ENCODE measurements at places on chromosomes 7 and 10.

DNA sequence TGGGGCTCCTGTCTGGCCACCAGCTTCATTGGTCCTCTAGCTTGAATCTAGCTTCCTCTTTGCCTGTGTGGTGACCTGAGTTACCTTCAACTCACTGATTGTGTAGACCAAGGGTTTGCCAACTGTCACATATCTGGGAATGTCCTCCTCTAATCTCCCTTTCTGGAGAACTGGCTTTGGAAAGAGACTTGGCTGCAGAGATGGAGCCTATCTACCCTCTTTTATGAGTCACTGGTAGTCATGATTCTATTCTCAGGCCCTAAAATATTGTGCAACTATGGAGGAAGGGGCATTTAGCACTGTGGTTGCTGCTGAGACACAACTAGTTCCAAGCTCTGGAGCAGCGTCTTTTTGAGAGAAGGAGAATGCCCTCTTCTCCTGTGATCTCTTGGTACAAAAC lies 691.3 kb downstream of the KCNMA1 start:
- DNase-seq, result no peak

GRCh38 chr10:21068026-21068656 lies 171.0 kb upstream of the NEBL start:
- no peak for DNase-seq

GRCh38 chr10:119759832-119760231 lies 34.0 kb downstream of the INPP5F start:
- no peak for DNase-seq

DNA sequence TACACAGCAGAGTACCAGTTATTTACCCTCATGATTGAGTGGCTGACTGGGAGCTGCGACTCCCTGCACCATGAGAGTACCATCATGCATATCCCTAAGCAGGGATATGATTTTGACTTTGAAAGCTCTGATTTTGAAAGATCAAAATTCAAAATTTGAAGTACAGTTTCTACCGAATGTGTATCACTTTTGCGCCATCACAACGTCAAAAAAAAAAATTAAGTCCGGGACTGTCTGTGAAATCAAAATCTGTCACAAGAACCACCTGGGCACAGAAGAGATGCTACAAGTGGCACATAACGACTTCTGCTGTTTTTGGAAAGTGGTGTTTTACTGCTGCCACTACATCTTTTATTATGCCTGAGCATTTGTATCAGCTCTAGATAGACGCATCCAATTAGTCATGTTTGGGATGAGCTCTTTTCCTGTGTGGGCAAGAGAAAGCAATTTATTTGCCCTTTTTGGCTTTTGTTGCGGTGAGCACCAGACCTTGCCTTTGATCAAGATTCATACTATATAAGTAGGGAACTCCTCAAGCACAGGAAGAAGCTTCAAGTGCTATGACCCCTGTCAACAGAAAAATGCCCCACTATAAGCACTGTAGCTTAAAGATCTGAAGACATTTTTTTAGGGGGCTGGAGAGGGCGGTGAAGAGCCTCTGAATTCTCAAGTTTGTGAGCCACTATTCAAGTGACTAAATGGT lies 10.7 kb downstream of the MTPN start:
- DNase-seq, result no peak

DNA sequence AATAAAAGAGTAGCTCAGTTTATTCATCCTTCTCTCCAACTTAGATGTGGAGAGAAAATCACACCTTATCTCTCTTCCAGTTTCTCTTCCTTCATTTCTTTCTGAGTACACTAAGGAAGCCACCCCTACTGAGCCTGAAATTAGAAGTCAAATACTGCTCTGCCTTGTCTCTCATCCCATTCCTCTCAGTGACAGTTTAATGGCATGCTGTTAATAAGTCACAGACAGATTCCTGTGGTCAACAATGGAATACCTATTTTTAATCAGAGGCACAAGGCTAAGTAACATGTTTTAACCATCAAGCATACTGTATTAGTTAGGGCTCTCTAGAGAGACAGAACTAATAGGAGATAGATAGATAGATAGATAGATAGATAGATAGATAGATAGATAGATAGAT lies 253.2 kb downstream of the HTR7 start:
- no peak for DNase-seq

DNA sequence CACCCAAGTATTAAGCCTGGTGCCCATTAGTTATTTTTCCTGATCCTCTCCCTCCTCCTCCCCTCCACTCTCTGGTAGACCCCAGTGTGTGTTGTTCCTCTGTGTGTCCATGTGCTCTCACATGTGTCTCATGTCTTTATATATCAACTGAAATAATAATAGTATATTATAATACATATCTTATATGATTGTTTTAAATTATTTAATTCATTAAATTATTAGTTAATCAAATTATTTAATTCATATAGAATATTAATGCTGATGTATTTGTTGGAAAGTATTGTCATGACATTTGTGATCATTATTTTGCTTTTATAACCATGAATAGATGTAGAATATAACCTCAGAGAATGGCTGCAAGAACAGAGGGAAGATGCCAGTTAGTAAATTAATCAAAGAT lies 647.5 kb downstream of the SORCS3 start:
- DNase-seq, result no peak

GRCh38 chr10:63416376-63416775 lies 49.4 kb downstream of the JMJD1C start:
- no peak for DNase-seq

DNA sequence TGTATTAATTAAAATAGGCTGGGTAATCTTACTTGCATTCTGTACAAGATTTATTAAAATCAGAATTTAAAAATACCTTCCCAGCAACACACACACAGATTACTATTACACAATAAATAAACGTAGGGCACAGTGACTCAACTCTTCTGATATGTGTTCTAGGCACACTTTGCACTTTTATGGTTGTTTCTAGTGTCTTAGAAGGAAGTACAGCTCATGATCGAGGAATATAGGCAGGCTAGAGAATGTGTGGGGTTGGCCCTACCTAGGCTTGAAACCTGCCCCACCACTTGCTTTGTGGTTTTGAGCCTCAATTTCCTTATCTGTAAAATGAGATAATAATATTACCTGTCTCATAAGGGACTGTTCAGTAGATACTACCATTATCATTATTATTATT lies 30.5 kb downstream of the ARMC3 start:
- no peak for DNase-seq

GRCh38 chr7:12436126-12436525 lies 32.5 kb upstream of the VWDE start:
- no peak for DNase-seq

DNA sequence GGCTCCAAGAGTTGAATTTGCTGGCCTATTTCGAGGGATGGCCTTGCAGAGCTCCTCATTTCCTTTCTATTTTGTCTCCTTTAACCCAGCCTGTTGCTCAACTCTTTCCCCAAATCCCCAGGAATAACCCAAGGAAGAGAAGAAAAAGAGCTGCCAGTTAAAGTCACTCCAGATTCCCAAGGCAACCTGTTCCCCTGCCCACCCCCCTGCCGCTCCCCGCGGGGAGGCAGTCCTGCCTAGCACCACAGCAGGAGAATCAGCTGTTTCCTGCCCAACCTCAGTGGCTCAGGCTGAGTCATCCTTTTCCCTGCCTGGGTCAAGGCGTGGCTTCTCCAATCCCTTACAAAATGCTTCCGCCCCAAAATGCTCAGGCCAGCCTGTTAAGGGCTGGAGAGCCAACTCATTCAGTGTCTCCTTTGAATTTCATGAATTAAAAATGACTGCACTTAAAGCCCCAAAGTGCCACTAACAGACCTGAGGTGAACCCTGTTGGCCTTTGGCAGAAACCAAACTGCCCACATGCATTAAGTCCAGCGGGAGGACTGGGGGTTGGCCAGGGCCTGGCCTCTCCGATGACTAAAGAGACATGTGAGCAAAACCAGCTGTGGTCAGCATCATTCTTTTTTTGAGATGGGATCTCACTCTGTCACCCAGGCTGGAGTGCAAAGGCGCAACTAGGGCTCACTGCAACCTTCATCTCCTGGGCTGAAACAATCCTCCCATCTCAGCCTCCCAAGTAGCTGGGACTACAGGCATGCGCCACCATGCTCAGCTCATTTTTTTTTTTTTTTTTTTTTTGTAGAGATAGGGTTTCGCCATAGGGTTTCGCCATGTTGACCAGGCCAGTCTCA lies 83.2 kb upstream of the KIF5B start:
- DNase-seq, result no peak

GRCh38 chr10:68471063-68471585 lies 649 bp downstream of the DNA2 start:
- DNase-seq, result no peak

- DNase-seq, result no peak
Measured at GRCh38 chr7:99235925-99236324, 28.0 kb upstream of the KPNA7 start.

- no peak for DNase-seq
Measured at GRCh38 chr7:25073451-25073850, 51.6 kb downstream of the CYCS start.

DNA sequence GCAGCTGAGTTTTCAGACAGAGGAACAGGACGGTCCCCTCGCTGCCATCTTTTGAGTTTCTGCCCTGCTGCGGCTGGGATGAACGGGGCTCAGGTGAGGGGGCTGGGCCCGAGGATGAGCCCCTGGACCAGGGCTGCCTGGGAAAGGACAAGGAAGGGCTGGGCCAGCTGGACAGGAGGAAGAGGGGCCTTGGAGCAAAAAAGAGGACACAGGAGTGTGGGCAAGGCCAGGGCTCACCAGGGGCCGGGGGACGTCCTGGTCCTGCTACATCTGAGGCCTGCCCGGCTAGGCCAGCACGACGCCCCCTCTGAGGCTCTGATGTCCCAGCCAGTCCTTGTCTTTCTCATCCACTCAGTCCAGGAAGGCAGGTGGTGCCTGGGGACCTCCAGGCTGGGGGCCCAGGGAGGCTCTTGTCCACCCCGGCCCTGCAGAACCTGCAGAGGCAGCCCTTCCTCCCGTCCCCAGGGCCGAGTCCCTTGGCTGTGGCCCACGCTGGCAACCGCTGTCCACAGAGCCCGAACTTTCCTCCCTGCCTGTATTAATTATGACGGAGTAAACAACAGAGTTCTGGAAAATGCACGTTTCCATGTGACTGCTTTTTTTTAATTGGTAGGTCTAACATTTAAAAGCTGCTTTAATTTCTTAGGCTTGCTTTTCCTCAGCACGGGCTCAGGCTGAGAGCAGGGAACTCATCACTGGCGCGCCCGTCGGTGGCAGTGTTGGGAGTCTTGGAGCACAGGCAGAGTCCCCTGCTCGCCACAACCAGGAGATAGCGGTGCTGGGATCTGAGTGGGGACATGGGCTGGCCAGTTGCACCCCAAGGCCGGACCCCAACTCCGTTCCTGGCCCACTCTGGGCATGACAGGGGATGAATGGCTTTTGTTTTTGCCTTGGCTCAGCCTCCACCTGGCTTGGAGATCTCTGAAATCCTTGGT lies 187.7 kb downstream of the ELFN1 start:
- DNase-seq, result no peak

DNA sequence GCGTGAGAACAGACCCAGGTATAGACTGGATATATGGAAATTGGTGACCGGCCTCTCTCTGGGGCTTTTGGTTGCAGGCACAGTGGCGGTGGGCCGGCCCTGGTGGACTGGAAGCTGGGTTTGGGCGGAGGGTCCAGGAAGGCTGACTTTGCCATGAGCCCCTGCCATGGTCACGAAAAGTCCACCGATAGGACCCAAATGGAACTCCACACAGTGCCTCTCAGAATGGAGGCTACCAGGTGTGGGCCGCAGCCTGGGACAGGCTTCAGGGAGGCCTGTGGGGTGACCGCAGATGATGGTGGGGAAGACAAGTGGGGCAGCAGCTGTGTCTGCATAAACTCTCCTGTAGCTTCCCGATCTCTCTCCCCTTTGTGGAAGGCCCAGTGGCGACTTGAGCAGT lies 123.2 kb downstream of the DNAJB6 start:
- DNase-seq, result no peak

- DNase-seq, result no peak
Measured at GRCh38 chr10:125014086-125014830, 72.3 kb downstream of the ZRANB1 start.

DNA sequence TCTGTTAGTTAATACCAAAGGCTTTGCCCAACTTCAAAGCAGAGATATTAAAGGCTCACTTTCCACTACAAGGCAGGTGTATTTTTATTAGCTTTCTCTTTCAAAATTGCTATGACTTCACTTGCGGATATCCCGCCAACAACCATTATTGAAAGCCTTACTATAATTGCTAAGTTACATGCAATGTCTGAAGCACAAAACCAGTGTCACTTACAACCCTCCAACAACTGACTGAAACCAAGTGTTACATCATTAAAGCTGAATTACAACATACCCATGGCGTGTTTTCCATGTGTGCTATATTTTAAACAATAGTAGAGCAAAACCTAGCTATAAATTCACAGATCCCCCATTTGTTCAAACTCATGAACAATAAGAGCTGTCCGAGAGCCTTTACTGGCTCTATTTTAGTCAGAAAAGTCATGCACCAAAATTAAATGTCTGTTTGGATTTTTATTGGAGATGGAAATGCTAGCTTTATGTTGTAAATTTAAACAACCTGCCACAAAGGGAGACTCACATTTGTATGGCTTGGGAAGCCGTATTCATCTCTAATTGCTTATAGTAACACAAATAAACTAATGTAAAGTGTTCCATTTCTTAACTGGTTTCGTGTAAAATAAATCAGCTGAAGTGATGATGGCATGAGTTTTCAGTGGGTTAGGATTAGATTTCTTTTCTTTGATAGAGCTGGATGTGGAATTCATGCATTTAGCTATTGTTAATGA lies 227.1 kb downstream of the AGMO start:
- DNase-seq, result no peak

DNA sequence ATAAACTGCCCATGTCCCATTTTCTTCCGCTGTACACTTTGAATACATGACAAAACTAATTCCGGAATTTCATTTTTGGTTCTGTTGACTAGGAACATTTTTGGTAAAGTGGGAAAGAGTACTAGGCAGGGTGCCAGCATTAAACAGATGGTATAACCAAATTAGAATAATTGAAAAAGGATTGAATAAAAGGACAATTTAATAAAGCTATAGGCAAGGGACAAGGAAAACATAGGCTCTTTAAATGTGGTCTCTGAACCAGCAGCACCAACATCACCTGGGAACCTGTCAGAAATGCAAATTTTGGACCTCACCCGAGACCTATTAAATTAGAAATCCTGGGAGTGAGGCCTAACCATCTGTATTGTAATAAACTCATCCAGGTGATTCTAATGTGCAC lies 376.9 kb downstream of the LRRTM3 start:
- DNase-seq, result no peak

DNA sequence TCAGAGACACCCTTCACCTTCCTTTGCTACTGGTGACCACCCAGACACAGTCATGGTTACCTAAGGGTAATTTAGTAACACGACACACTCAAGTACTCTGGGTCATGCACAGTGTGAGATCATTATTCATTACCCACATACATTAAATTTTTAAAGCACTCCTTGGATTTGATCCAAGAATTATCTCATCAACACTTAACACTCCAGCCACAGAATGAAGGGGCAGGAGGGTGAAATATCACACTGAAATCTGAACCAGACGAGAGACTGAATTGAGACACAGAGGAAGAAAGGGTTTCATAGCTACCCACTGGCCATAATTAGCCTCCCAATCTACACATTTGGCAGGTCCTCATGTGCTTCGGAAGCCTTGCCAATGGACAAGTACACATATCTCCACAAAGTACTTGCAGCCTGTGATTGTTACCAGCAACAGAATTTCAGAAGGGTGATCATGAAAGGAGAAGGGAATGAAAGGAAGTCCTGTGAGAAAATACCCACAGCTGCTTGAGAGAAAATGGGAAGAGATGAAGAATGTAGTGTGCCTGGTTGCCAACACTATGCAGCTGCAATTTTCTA lies 189.3 kb downstream of the POLR1F start:
- DNase-seq, result no peak

GRCh38 chr10:3666525-3667302 lies 118.3 kb downstream of the KLF6 start:
- DNase-seq, result no peak
